ENCODE measurements at places on chromosomes 13 and 19. TPM values are rescaled to one million over a fixed set of nuclear protein-coding genes. Genes with fewer than 3 reads are reported as not detected.

CDX2 gene
- total RNA-seq: not detected

FSTL3 gene
- total RNA-seq: 29.7 TPM

UHRF1 gene
- total RNA-seq: 60.1 TPM

TIMM29 gene
- total RNA-seq: 24.5 TPM

PCDH9 gene
- 0.05 TPM for total RNA-seq

DIRAS1 gene
- total RNA-seq: 1.2 TPM
